Activated CD4-positive, alpha-beta T cell treated with anti-CD3 and anti-CD28 coated beads, Interleukin-10, Interleukin-2, amounts not matched to agents 100 ng/mL and 50 ng/mL, durations not matched to agents 16 hours and 8 hours (primary cell): ENCODE measurements at places on chromosomes 2 and 18.

DNA sequence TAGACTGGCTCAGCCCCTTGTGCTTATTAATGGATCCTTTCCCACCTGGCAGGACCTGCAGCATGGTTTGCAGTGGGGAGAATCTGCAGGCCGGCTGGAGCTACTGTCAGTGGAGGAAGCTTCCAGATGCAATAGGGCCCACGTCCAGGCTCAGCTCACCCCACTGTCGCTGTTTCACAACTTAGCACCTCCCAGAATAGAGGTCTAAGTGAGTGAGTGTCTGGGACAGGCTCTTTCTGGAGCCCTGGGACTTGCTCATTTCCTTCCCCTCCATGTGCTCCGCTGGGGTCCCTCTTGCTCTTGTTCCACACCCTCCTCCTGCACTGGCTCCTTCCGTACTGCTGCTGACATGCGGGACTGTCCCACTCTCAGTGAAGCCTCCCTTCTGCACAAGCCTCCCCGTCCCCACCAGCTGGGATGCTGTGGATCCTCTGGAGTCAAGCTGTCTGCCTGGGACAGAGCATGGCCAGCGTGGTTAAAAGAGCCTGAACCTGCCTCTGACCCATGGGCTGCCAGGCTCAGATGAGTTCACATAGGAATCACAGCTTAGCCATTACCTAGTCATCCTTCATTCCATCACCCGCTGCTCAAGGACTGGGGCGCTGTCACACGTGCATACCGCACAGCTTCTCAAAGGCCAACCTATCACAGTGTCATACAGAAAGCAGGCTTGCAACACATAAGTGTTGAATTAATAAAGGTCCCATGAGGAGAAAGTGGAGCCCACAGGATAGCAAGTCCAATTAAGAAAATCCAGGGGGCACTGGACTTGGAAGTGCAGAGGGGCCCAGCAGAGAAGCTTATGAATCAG lies 135.9 kb downstream of the ACKR3 start:
- DNase-seq: no peak

DNA sequence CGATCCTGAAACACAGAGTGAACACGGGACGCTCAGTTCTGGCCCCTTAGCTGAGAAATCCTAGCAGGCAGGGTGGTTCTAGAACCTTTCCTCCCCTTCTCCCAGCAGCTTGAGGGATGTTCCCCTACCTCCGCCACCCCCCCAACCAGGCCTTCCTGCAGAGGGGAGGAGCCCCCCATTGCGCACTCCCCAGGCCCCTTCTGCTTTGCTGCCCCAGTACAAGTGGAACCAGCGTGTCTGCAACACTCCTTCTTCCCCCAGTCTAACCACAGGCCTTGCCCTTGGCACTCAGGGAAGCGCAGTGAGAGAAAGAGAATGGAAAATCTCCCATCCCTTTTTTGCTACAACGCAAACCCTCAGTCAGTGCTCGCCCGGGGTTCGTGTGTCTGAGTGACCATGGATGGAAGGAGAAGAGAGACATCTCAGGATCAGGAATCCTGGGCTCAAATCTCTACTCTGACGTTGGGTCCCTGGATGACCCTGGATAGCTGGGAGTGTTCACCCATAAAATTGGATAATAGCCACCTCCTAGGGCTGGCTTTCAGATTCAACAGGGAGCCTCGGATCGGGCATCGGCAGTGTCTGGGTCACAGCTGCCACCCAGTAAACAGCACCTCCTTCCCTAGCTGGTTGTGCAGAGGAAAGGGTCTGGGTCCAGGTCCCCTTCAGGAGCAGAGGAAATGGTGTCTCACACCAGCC lies 3.7 kb downstream of the NPPC start:
- no peak for DNase-seq

- DNase-seq: no peak
Observed at GRCh38 chr2:26317377-26318105, 28.4 kb upstream of the SELENOI start.

GRCh38 chr2:128805237-128805636 lies 486.6 kb upstream of the HS6ST1 start:
- DNase-seq: no peak

DNA sequence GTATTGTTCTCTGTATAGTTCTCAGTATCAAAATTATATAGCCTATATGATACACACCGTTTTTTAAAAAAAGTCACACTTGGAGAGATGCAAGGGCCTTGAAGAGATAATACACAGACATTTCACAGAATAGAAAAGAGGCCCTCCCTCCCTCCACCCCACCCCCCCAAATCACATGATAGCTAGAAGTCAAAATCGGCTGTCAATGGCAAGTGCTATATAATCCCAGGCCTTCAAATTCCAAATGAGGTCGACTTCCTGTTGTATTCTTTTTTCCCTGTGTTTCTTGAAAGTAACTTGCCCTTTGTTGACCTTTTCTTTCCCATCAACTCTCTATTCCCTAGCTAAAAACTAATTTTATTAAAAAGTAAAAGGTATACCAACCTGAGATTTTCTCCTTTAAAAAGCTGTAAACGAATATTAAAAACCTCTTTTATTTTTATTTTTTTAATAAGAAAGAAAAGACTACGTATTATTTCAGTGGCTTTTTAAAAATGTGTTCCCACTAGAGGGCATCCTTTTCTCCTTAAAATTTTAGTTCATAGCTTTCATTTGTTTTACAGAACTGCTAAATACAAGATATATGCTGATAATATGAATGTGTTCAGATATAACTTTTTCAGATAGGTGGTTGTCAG lies 46.6 kb downstream of the KCMF1 start:
- no peak for DNase-seq

- DNase-seq: no peak
Observed at GRCh38 chr2:102074152-102074783, 68.3 kb upstream of the IL1R1 start.

DNA sequence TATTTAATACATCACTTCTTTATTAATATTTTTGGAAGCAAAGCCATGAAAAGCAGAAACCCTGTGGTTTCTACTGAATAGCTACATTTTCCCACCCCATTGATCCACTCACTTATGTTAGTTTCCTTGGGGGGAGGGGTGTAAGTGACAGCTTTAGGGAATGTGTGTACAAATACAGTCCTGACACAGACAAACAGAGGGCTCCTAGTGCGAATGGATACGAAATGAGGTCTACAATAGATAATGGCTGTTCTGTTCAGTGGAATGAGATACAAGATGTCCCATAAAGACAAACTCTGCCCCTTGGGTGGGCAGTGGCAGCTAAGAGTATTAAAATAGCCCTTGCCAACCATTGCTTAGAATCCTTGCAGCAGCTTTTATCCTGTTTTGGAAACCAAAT lies 312.9 kb downstream of the NCKAP5 start:
- DNase-seq: no peak

DNA sequence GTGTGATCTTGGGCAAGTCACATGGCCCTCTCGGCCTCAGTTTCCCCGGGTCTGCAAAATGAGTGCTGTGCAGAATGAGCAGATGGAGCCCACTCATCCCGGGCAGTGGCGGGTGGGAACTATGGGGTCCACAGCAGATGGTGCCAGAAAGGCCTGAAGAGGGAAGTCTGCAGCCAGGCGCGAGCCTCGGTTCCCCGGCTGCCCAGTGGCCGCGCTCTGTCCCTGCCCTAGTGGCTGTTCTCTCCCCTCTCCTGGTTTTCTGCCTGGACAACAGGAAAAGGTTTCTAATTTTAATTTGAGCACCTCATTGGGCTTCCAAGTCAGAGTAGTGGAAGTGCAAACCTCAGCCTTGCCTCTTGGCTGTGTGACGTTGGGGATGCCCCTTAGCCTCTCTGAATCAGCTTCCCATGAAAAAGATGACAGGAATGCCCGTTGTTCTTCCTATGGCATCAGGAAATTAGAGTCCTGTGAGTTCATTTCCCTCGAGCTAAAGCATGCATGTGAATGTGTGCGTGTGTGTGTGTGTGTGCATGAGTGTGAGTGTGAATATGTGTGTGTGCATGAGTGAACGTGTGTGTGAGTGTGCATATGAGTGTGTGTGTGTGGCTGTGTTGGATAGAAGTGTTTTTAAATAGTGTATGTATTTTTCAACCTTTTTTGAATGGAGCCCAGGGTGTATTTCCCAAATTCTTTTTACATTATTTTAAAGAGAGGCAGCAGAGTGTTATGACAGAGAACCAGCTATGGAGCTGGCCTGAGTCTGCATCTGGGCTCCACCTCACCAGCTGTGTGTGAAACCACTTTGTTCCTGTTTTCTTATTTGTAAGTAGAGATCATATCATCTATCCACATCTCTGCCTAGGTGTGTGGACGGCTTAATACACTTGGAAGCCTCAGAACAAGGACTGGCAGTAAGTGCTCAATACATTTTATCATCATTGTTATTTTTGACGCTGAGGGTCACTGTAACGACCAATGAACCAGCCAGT lies 41.3 kb downstream of the RRM2 start:
- DNase-seq: no peak

DNA sequence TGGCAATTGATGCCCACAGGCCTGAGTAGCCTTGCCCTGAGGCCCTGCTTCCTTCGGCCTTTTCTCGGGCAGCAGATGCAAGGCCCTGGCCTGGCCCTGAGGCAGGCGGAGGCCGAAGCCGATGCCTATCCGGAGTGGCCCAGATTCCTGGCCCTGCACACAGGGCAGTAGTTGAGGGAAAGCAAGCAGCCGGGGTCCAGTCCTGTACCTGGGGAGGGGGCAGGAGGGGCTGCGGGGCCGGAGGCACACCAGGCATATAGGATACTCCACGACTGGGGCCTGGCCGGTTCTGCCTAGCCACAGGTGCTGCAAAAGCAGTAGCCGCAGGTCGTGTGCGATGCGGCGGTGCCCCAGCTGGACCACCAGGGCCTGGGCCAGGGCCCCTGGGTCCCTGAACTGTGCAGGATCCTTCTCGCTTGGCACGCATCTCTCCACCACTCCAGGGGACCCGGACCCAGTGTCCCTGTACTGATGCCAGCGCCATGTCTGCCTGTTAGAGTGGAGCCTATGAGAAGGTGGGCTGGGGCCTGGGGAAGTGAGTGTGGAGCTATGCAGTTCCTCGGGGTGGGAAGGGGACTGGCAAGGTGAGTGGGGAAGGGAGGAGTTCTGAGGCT lies 1.8 kb downstream of the PRR30 start:
- DNase-seq: no peak

GRCh38 chr2:74554820-74555531 lies 456 bp downstream of the DOK1 start:
- DNase-seq: peak; percentile 54

GRCh38 chr2:241364781-241365180 lies 8.7 kb downstream of the FARP2 start:
- DNase-seq: no peak

GRCh38 chr2:12389344-12390045 lies 327.2 kb upstream of the TRIB2 start:
- no peak for DNase-seq

DNA sequence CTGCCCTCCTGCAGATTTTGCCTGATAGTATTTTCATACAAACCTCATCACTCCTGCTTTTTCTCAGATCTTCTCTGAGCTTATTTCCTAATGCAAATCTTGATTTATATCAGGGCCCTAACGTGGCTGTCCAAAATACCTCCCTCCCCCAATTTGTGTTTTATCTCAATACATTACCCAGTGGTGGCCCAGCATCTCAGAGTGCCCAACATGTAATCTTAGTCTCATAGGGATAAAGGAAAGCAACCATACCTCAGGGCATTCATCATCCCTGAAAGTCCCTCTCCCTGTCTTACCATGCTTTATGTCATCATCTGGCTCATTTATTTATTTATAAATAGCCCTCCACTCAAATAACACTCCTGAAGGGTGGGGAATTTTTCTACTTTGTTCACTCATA lies 135.3 kb downstream of the SLC8A1 start:
- no peak for DNase-seq

DNA sequence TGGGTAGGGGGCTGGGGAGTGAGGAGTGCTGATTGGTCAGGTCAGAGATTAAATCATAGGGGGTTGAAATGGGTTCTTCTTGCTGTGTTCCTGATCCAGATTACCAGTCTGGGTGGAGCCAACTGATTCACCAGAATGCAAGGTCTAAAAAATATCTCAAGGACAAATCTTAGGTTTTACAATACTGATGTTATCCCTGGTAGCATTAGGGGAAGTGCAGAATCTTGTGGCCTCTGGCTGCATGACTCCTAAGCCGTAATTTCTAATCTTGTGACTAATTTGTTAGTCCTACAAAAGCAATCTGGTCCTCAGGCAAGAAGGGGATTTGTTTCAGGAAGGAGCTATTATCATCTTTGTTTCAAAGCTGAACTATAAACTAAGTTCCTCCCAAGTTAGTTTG lies 289.2 kb upstream of the KYNU start:
- no peak for DNase-seq
